Natural killer cell (primary cell): ENCODE measurements at places on chromosomes 5 and 9. TPM values are rescaled to one million over a fixed set of nuclear protein-coding genes. Genes with fewer than 3 reads are reported as not detected.

- no peaks in the 10 kb centered on the region for H3K27me3 ChIP-seq
- no peak for DNase-seq
Observed at GRCh38 chr5:41186143-41186542, 27.2 kb downstream of the C6 start.

DNA sequence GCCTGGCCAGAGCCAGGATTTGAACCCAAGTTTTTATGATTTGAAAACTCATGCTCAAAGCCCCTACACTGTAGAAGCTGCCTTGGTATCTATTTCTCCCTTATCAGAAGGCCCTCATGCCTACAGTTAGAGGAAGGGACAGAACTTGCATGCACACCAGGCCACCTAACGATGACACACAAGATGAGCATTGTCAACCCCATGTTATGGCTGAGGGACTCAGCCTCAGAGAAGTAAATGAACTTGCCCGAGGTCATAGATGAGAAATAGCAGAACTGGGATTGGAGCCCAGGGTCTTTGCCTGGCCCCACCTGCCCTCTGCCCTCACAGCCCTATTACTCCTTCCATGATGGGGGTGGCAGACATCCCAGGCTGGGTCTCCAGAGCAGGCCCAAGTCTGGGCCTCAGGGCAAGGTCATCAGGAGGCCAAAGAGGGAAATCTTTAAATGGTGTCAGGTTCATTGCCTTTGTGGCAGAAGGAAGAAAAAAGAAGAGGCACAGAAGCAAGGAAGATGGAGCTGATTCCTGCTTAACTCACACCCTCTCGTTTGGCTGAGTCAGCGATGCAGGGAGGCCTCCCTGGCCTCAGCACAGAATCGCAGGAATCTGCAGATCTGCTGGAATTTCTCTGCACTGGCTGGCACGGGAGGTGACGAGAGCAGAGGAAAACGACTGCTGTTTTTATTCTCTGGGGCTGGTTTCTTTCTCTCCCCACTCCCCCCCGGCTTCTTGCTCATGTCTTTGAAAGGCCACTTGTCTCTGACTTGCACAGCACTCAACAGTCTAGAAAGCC lies 20.6 kb upstream of the CRB2 start:
- peaks cover 30% of the 10 kb centered on the region for H3K4me1 ChIP-seq
- no peak for DNase-seq
- no peaks in the 10 kb centered on the region for H3K27me3 ChIP-seq
- H3K36me3 ChIP-seq, result no peaks in the 10 kb centered on the region
- no peak overlapping the region for H3K4me3 ChIP-seq

ISOC1 gene
- 15.5 TPM for total RNA-seq

CXCL14 gene
- total RNA-seq, result not detected

TCF7 gene
- 97.7 TPM for total RNA-seq

DNA sequence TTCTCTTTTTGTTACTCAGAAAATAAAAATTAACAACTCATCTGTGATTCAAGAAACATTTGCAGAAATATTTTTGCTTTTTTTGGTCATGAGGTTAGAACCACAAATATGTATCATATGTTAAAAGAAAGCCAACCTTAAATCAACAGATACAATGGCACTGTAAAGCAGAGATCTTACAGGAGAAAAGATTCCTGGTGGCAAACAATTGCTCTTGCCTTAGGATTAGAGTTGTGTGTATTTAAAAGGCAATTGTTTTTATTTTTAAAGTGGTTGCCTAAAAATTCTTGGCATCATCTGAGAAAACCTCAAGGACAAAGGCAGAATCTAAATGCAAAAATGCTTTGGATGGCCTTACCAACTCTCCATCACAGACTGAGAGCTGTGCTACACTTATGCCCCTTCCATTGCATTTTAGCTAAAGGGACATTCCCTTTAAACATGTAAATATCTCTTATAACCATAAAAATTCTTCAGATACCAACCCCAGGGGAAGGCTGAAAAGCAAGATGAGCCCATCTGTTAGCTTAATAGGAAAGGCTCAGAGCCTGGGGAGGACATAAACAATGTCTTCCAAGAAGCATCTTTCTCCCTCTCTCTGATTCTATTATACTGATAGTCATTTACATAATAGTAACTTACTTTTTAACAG lies 100.4 kb downstream of the FAM114A2 start:
- H3K27ac ChIP-seq, result no peak overlapping the region
- H3K4me1 ChIP-seq, result no peaks in the 10 kb centered on the region
- no peak for DNase-seq

- no peak for DNase-seq
- H3K27me3 ChIP-seq, result peaks cover 17% of the 10 kb centered on the region
- no peak overlapping the region for H3K27ac ChIP-seq
- peaks cover 6% of the 10 kb centered on the region for H3K4me1 ChIP-seq
Observed at GRCh38 chr9:16726029-16726428, 144.4 kb downstream of the BNC2 start.

PRUNE2 gene
- not detected for total RNA-seq
